HFF-Myc (cell line): ENCODE measurements at places on chromosomes 1 and 21.
A peak's percentile ranks its signal among the peaks of the same experiment; 100 is the strongest.

GRCh38 chr1:226741009-226741408 is 1.9 kb upstream of the ITPKB start:
- DNase-seq: no peak

DNA sequence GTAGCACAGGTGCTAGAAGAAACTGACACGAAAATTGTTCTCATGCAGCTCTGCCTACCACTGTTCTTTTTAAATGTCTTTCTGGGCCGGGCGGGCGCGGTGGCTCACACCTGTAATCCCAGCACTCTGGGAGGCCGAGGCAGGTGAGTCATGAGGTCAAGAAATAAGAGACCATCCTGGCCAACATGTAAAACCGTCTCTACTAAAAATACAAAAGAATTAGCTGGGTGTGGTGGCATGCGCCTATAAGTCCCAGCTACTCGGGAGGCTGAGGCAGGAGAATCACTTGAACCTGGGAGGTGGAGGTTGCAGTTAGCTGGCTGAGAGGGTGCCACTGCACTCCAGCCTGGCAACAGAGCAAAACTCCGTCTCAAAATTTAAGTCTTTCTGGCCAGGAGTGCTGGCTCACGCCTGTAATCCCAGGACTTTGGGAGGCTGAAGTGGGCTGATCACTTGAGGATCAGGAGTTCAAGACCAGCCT is 947 bp upstream of the RIT1 start:
- DNase-seq: no peak

DNA sequence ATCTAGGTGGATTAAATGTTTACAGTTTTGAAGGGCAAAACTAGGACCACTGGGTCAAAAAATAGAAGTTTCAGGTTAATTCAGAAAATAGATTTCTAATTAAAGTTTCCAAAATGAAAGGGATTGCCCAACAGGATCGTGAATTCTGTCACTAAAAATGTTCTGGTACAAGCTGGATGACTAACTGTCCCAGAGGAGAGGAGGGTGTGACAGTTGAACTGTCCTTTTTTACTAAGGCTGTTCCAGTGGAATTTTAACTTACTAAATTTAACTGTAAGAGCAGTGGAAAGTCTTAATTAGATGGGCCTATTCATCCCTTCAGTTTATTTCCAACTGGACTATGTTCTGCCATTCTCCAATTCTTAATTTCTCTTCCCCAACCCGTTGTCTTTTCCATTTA is 7.2 kb downstream of the SNX7 start:
- no peak for DNase-seq

DNA sequence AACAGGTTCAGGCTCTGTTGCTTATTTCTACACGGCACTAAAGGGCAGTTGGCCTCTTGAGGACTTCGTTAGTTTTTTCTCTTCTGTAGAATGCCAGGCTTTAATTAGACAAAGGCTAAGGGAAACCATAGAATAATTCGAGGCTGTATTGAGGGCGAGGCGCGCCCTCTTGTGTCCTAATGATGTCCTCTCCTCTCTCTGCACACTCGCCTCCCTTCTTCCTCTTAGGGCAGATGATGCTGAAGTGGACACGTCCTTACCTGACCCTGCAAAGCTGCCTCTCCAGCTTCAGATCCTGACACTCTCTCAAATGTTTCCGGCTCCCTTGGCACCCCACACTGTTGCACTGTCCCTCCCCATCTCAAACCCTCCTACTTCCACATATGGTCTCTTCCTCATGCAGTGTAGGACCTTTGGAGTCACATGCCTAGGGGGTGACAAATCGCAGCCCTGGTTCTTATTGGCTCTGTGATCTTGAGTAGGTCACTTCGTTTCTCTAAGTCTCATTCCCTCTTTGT is 1.9 kb upstream of the ZSCAN20 start:
- peak; percentile 65 for DNase-seq

DNA sequence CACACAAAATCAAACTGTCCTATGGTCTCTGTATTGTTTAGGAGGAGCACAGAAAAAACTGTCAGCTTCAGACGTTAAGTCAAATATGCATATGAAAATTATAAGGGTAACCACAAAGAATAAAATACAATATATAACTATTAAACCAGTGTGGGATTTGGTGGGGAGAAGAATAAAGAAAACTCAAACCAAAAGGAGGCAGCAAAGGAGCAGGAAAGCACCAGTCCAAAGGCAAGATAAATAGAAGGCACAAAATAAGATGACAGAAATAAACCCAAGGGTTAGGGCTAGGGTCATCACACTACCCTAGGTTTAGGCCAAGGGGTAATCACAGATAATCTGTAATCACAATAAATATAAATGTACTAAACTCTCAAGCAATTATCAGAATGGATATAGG is 32.8 kb downstream of the DLGAP3 start:
- DNase-seq: no peak

GRCh38 chr1:58748666-58749065 is 35.2 kb downstream of the JUN start:
- no peak for DNase-seq

DNA sequence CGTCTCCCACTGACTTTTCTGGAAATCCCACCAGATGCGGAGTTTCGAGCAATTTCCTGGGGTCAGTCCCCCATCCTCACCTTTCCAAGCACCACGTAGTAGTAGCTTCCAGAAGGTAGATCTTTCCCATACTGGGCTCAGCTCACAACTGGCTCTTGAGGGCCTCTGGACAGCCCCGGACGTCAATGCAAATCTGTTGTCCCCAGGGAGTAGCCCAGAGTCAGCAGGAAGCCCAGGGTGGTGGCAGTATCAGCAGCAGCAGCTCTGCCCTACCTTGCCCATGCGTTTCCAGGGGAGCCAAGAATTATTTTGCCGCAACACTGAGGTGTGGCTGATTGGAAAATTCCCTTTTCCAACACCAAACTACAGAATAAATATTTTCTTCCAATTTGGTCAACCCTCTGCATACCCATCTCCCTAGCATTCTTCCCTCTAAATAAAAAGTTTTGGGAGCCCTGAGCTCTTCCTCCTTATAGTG is 70.3 kb downstream of the CD46 start:
- DNase-seq: no peak

DNA sequence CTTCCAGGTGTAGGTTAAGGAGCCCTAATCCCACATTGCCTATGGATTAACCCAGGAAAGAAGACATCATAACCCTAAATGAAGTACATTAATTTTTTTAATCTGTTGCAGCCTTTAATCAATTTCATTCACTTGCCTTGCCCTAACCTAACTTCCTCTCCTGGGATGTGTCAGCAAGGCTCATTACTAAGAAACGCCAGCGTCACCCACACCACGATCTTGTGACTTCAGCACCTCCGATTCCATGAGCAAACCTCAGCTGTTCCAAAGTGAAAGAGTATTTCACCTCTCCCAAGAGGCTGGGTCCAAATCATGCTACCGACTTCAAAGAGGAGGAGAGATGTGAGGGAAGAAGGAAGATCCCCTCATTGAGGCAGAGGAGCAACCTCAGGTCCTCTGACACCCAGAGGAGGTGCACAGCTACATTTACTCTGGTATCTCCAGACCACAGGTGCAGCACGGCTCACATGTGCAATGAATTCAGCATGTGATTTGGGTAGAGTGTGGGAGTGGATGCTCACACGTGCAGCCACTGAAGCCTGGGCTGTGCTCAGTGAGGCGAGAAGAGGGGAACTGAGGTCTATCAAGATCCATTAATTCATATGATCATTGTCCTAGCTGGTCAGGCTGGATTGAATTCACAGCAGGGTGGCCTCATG is 134.1 kb downstream of the SLC30A10 start:
- DNase-seq: no peak

DNA sequence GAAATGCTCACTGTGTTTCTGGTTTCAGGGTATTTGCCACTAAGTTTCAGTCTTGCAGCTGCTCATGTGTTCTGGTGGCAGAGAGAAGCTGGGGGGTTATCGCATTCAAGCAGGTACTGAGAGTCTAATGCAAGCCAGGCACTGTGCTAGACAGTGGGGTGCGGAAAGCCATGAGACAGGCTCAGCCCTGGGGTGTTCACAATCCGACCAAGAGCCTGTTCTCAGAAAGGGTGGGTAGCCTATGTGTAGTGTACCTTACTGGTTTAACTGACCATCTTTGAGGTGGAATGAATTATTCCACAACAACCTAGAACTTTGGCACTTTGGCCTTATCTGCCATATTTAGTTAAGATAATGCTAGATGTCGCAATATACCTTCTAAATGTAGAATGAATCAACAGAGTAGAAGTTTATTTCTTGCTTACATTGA is 55.3 kb upstream of the ROR1 start:
- DNase-seq: no peak

DNA sequence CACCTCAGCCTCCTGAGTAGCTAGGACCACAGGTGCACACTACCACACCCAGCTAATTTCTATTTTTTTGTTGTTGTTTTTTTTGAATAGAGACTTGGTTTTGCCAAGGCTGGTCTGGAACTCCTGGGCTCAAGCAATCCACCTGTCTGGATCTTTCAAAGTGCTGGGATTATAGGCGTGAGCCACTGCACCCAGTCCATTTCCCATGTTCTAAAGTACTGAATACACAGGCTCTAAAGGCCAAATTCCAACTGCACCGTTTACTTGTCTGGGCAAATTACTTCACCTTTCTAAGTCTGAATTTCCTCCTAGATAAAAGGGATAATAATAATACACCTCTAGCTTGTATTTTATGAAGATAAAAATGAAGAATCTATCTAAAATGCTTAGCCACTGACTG is 39.6 kb downstream of the FRRS1 start:
- no peak for DNase-seq

GRCh38 chr1:20075345-20075744 is 5.4 kb downstream of the PLA2G5 start:
- no peak for DNase-seq
